ENCODE measurements at places on chromosomes 1 and 21.
A peak's percentile ranks its signal among the peaks of the same experiment; 100 is the strongest.

GRCh38 chr1:17837233-17838030, 82.3 kb downstream of the ACTL8 start:
- no peak for DNase-seq

DNA sequence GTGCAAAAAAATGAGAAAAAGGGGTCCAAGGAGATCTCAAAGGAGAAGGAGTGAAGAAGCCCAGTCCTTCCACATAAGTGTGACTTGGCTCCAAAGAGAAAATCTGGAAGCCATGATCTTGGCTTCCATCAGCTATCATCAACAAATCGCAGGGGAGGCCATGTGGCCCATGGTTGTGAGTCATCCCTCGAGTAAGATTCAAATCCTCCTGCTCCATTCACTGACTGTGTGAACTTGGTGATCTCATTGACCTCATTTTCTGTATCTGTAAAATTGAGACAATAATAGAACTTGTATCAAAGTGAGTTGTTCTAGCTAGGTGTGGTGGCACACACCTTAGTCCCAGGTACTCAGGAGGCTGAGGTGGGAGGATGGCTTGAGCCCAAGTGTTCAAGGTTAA, 79.1 kb upstream of the OLIG2 start:
- no peak for DNase-seq

DNA sequence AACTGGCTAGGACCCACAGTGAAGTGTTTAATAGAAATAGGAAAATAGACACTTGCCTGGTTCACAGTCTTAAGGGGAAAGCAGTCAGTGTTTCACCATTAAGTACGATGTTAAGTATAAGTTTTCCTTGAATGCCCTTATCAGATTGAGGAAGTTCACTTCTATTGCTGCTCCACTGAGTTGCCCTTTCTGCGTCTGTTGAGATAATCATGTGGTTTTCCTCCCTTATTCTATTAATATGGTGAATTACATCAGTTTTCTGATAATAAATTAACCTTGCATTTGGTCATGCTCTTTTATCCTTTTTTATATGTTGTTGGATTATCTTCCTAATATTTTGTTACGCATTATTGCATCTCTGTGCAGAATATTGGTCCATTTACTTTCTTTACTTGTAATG, 21.4 kb downstream of the UTS2 start:
- no peak for DNase-seq

DNA sequence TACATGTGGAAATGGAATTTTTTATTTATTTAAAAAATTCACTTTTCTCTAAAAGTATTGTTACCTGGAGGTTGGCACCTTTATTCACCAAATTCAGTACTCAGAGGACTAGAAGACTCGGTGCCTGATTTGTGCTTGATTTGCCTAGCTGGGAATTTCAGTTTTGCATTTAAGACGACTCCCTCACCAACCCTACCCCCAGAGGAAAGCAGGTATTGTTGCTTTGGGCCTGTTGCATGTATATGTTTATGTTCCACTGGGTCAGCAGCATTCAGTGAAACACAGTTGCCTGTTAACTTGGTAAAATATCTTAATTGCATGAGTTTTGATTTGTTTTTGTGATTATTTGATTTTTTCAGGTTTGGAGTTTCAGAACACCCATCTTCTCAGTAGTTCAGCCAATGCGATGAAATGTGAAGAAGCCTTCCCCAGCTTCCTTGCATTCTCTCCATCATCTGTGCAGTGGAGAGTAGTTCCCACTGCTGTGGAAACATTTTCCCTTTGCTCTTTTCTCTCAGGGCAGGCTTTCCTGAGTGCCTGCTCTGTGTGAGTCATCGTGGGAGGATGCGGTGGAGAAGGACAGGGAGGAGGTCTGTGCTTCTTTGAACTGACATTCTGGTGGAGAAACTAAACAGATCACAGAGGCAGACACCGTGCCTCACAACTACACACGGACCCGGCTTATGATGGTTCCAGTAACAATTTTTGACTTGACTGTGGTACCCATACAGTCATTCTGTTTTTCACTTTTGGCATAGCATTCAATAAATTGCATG, 6.4 kb downstream of the ADARB1 start:
- DNase-seq: no peak

GRCh38 chr21:25638660-25639550, at the start of gene JAM2:
JAM2 (plus strand) TSS chr21:25639258; CDS start chr21:25639822, 564 bp downstream.
- no peak for DNase-seq

- DNase-seq: no peak
These were observed 88.4 kb downstream of the ADGRL2 start for GRCh38 chr1:81889166-81889565.

- DNase-seq: peak; percentile 61
These were observed 534 bp downstream of the SLC6A9 start for GRCh38 chr1:44030605-44031251.

- DNase-seq: no peak
These were observed 69.2 kb upstream of the ERG start for GRCh38 chr21:38567335-38567969.

- DNase-seq: no peak
These were observed 59.2 kb upstream of the ATP5PO start for GRCh38 chr21:33974513-33975468.

- no peak for DNase-seq
These were observed 8.1 kb upstream of the ZNF687 start for GRCh38 chr1:151273924-151274466.

DNA sequence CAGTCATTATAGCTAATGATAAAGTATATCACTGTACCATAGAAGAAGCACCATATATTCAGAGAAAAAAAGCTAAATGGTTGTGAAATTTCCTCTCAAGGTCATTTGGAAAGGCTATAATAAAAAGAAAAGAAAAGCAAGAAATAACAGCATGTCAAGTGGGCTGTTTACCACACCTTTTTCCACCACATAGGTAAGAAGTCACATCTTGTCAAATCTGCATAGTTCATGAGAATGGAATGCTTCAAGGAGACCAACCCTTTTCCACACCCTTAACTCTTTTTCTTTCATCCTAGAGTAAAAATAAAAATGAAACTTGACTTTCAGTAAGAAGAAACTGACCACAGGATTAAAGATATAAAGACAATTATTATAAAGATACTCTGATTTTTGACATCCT, 91.2 kb downstream of the ATP6V1G3 start:
- DNase-seq: no peak

GRCh38 chr1:234093741-234094140, 189.3 kb downstream of the SLC35F3 start:
- no peak for DNase-seq

GRCh38 chr1:194295685-194296084, 1109.3 kb upstream of the B3GALT2 start:
- DNase-seq: no peak

GRCh38 chr1:91818713-91818975, 67.3 kb downstream of the TGFBR3 start:
- no peak for DNase-seq

DNA sequence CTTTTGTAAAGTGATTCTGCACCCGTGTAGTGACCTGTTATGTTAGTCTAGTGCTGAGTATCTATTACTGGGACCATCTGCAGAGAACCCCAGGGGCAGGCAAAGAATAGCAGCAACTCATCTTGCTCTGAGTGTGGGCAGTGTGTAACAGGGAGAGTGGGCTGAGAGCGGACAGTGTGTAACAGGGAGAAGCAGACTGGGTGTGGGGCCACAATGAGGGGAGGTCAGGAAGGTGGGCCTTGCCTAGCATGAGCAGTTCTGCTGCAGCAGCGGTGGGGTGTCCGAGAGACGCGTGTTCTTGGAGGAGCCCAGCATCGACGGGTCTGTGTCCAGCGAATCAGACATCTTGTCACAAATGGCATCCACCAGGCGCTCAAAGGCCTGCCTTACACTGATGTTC, 41.2 kb upstream of the NRDC start:
- no peak for DNase-seq

DNA sequence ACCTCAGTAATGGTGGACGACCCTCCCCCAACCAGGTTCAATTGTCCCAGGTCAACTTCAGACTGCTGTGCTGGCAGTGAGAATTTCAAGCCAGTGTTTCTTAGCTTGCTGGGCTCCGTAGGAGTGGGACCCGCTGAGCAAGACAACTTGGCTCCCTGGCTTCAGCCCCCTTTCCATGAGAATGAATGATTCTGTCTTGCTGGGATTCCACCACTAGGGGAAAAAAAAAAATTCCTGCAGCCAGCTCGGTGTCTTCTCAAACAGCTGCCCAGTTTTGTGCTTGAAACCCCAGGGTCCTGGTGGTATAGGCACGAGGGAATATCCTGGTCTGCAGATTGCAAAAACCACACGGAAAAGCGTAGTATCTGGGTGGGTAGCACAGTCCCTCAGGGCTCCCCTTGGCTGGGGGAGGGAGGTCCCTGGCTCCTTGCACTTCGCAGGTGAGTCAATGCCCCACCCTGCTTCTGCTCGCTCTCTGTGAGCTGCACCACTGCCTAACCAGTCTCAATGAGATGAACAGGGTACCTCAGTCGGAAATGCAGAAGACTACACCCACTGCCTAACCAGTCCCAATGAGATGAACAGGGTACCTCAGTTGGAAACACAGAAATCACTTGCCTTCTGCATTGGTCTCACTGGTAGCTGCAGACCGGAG, 41.5 kb downstream of the GBP6 start:
- no peak for DNase-seq

DNA sequence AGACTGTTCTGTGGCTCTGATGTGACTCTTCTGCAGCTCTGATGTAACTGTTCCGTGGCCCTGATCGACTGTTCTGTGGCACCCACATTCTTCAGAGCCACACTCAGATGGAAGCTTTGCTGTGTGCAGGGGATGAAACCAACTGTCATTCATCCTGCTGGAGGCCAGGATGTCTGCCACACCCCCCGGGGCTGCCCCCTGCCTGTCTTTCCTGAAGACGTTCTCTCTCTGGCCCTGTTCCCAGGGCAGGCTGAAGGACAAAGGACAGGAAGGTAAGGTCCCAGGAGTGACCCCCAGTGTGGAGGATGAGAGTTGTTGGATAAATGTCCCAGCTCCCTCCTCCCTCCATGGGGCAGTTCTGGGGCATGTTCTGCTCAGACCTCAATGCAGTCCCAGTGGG, 29.4 kb upstream of the UMODL1 start:
- DNase-seq: no peak

DNA sequence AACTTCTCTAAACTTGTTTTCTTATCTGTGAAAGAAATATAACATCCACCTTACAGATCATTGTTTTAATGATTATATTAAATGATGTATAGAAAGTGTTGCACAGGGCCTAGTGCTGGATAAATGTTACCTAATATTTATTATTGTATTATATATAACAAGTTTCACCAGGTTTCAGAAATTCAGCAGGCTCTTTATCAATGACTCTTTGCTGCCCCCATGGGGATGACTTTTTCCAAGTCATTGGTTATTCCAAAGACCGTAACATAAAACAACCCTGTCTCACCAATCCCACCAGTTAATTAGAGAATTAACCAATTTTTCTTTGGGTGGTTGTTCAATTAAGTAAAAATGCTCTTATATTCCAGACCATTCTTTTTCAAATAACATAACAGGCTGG, 7.3 kb upstream of the DEDD start:
- DNase-seq: no peak

GRCh38 chr1:241323514-241324195, 33.4 kb downstream of the RGS7 start:
- DNase-seq: peak; percentile 3

DNA sequence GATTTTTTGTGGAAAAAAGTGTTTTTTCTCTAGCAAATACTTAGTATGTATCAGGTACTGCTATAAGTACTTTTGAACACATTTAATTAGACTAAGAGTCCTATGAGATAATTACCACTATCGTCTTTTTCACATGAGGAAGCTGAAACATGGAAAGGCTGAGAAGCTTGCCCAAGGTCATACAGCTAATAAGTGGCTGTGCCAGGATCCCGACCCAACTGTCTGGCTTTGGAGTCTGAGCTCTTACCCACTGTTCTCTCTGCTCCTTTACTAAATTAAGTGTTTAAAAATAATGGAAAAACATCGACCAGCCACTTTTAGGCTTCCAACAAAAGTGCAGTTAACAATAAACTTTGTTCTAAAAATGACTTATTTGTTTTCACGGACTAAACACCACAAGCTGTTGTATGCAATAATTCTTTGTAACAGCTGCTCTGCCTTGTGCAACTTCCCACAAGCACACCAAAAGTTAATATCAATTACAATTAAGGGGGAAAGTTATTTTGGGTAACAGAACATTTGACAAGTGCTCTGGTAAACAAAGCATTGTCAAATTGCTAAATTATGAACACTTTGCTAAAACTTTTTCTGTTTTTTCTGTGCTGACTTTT, 75.7 kb downstream of the CRB1 start:
- no peak for DNase-seq

DNA sequence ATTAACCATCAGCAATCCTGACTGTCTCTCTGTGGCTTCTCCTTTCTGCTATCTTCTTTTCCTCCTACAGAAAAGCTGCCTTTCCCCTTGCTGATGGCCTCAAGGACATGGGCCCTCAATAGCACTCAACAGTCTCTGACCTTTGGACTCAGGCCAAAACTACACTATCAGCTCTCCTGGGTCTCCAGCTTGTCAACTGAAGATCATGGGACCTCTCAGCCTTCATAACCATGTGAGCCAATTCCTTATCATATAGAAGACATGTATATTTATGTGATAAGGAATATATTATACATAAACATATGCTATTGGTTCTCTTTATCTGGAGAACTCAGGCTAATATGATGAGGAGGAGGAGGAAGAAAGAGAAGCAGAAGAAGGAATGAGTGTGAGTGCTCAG, 91.8 kb upstream of the GJB5 start:
- peak; percentile 34 for DNase-seq

- DNase-seq: no peak
These were observed 10.9 kb downstream of the PTCH2 start for GRCh38 chr1:44832056-44832705.

- DNase-seq: no peak
These were observed 58.9 kb upstream of the COL6A1 start for GRCh38 chr21:45922648-45923047.

- no peak for DNase-seq
These were observed 11.2 kb downstream of the ZBTB18 start for GRCh38 chr1:244062156-244062725.

GRCh38 chr1:179583771-179584320, 7.8 kb upstream of the TDRD5 start:
- DNase-seq: no peak

DNA sequence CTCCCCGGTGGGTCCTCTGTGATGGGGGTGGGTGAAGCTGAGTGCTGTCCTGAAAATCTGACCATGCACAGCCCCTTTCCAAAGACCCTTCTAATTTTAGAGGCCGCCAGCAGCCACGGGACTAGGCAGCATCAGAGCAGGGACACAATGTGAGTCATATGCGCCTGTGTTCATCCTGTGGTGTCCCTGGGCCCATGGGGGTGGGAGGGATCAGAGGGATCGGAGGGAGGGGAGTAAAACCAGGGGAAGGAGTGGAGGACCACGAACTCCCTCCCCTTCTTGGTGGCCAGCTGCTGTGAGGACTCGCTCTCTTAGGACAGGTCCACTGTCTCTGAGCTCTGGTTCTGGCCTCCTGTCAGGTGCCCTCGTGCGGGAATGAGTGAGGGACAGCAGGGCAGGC, 61.5 kb downstream of the ADARB1 start:
- no peak for DNase-seq

DNA sequence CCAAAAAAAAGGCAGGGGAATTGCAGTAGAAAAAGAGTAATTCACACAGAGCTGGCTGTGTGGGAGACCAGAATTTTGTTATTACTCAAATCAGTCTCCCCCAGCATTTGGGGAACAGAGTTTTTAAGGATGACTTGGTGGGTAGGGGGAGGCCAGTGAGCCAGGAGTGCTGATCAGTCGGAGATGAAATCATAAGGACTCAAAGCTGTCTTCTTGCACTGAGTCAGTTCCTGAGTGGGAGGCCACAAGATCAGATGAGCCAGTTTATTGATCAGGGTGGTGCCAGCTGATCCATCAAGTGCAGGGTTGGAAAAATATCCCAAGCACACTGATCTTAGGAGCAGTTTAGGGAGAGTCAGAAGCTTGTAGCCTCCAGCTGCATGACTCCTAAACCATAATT, 23.7 kb upstream of the EDARADD start:
- DNase-seq: no peak

GRCh38 chr1:24548070-24548469, 7.8 kb upstream of the NCMAP start:
- DNase-seq: no peak
